ENCODE measurements at places on chromosomes 3 and 15.

GRCh38 chr3:150697646-150698045 lies 6.1 kb downstream of the ERICH6 start:
- DNase-seq, result no peak

- no peak for DNase-seq
Measured at GRCh38 chr3:8784676-8785435, 15.4 kb upstream of the OXTR start.

GRCh38 chr3:172106989-172107388 lies 67.6 kb downstream of the FNDC3B start:
- no peak for DNase-seq

DNA sequence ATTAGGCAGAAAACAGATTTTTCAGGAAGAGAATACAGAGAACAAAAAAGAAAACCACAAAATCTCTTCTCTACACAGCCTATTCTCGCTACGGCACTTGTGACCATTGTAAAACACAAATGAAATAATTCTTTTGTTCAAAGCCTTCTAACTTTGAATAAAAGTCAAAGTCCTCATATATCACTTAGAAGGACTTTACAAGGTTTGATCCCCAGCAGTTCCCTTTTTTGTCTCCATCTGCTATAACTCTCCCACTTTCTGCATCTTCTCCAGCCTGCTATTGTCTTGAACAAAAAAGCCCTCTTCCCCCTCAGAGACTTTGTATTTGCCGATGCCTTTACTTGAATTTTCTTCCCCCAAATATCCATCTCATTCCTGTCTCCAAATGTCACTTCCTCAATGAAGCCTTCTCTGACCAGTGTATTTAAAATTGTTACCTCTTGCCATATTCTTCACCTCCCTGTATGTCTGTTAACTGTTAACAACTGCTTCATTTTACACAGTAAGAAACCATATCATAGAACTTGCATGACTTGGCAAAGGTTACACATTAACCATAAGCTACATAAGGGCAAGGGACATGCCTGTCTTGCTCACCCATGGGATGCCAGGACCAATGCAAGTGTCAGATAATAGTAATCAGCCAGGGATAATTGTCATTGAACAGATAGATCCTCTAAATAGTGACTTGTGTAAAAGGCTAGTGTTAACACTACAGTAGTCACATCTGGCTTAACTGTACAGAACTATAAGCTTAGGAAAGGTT lies 122.4 kb downstream of the CBLB start:
- no peak for DNase-seq
